ENCODE measurements at places on chromosomes 3 and 15.

DNA sequence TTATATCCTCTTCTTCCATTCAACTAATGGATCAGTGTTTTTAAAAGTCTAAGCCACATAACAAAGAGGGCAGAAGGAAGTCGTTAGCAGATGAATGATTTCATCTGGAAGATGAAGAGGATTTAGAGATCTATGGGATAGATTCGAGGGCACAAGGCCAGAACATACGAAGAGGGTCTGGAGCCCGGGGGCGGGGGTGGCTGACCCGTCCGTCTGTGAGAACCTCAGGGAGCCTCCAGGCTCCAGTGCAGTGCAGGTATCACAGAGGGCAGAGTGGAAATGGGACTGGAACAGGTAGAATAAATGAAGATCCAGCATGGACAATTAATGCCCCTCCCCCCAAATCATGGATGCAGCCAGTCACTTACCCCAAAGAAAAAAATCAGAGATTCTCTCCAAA is 1.5 kb upstream of the GOLGA8B start:
- no peak for DNase-seq

GRCh38 chr3:148158210-148158609 is 539.5 kb upstream of the AGTR1 start:
- DNase-seq: no peak

GRCh38 chr15:85646538-85647091 is 148.1 kb downstream of the KLHL25 start:
- DNase-seq: no peak

- no peak for DNase-seq
Measured at GRCh38 chr3:171846597-171846996, 3.4 kb downstream of the TMEM212 start.

DNA sequence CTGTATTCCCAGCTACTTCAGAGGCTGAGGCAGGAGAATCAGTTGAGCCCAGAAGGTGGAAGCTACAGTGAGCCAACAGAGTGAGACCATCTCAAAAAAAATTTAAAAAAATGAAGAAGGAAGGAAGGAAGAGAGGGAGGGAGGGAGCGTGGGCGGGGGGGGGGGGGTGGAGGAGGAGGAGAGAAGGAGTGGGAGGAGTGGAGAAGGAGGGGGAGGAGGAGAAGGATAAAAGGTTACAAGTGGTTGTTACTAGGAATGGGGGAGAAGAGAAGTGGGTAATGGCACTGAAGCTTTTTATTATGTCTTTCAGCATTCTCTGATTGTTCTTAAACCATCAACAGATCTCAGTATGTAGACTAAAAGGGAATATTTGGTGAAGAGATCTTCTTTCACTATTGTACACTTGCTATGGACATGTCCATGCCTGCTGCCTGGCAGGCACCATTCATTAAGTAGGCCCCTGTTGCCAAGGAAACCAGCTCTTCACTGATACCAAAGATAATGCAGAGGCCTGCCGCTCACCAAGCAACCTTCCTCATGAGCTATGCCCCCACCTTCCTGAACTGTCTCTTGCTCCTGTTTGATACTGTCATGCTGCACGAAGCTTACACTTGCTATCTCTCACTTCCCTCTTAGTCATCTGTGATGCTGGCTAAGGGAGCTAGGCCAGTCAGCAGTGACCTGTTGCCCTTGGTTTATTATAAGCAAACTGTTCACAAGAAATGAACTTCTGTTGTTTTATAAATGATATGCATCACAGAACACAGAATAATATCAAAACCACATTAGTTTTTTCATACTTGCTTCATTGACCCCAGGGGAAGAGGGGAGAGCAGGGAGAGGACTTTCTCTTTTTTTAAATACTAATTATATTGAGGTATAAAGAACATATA is 23.1 kb downstream of the EPM2AIP1 start:
- DNase-seq: peak; percentile 97

GRCh38 chr3:5411786-5412185 is 224.3 kb downstream of the EDEM1 start:
- DNase-seq: no peak

- no peak for DNase-seq
Measured at GRCh38 chr3:138245026-138245425, 57.9 kb downstream of the ARMC8 start.

DNA sequence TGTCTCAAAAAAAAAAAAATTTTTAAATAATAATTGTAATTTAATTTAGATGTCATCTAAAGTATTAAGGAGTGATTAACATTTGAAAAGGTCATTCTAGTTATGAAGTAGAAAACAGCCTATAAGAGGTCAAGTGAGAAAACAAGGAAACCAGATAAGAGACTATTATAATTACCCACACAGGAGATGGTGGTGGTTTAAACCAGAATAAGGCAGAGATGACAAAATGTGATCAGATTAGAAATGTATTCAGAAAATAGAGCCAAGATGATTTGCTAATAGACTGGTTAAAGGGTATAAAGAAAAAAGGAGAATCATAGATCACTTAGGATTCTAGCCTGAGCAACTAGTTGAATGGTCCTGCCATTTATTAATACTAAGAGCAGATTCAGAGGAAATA is 11.2 kb downstream of the HERC1 start:
- DNase-seq: no peak

DNA sequence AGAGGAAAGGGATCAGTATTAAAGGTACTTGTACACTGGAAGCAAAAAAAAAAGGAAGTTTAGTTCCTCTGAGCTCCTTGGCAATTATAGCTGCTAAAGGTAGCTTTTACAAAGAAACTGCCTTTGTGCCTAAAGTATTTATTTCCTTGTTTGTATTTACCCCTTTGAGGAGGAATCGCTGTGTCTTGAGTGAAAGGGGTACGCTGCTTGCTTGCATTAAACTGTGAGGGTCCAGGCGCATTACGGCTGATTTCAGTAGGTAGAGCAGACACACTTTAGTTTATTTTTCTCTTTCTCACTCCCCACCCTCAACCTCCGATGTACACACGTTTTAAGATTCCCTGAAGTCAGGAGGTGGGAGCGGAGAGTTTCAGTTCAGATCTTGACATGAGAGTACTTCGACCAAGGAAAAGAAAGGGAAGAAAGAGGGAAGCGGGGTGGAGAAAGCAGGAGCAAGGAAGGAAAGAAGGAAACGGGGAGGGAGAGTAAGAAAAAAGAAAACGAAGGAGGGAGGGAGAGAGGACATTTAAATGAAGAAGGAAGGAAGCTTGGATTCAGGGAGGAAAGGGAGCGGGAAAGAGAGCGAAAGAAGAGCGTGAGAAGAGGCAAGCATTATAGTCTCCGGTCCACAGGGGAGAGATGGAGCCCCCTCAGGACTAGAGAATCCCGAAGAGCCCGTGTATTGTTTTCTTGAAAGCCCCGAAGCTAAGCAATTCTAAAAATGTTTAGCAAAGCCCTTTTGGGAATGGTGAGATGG is 1.2 kb upstream of the MME start:
- no peak for DNase-seq

- DNase-seq: peak; percentile 42
Measured at GRCh38 chr3:53806182-53807116, 39.8 kb downstream of the CHDH start.

DNA sequence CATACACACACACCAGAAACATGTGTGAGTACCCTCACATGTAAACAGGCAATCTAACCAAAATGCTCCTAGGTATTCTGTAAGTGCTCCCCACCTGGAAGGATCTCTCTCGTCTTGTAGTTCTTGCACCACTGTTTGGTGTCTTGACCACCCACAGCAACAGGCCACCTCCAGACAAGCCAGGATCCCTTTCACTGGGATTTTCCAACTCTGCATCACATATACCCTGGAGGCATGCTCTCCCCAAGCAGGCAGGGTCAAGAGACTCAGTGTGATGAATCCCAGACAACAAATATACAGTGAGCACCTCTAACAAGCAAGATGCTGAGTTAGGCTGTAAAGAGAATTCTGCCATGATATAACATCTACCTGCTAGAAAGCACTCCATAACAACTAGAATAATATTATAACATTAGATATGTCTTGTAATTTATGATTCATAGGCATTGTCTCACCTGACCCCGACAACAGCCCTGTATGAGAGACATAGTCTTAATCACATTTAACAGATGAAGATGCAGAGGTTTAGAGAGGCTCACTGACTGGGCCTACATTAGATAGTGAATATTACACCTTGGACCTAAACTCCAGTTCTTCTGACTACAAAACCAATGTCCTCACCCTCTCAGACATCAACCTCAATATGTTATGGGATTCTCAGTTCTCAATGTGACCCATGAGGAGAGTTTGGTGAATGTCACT is 76.5 kb upstream of the BCL6 start:
- DNase-seq: peak; percentile 84

DNA sequence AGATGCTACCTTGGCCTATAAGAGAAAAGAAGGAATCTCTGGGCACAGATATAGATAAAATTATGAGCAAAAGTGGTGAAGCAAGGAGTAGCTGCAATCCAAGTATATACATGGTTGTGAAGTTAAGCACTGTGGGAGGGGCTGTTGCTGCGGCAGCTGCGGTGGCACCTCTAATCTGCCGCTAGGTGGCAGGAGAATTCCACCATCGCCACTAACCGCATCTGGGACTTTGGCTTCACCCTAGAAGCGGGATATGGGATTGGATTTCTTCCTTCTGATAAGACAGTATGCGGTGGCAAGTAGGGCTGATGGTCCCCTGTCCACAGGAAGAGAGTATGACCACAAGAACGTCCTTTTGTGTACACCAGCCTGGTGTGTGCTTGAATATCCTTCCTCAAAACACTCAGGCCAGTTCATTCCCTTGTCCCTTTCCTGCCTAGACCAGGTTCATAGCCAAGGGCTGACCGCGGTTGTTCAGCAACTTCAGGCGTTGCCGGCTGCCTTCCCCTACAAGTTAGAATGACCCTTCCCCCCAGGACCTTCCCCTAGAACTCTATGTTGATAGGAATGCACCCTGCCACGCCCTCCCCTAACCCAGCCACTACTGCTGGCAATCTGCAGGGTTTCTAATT is 5.1 kb downstream of the MAGEL2 start:
- DNase-seq: peak; percentile 75

GRCh38 chr3:43153216-43154083 is 47.6 kb upstream of the POMGNT2 start:
- no peak for DNase-seq

DNA sequence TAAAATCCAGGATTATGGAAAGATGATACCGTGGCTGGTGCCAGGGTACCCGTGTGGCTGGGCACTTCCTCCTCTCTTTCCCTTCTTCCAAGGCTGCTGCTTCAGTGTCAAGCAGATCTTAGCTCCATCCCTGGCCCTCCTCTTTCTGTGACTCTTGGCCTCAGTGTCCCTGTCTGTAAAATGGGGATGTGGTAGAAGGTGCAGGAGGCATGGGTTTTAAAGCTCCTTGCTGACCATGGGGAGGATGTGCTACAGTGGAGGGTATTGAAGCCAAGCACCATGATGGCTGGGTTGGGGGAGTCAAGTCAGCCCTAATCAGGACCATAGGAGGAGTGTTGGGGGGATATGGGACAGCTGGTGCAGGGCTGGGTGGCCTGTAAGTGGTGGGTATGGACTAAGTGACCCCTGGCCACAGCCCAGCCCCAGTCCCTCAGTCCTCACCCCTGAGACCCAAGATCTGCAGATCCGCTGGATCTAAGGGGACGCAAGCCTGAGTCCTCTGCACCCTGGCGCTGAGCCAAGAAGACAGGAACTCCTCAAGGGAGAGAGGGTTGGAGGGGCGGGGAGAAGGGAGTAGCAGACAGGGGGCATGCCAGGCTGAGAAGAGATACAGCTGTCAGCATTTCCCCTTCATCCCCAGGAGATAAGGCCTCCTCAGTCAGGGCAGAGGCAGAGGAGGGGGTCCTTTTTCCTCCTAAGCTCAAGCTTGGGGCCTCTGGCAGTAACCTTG is 12.0 kb downstream of the PTH1R start:
- no peak for DNase-seq

- no peak for DNase-seq
Measured at GRCh38 chr3:11479221-11479620, 164.5 kb downstream of the VGLL4 start.

- DNase-seq: no peak
Measured at GRCh38 chr3:129259612-129260477, 10.4 kb downstream of the COPG1 start.

DNA sequence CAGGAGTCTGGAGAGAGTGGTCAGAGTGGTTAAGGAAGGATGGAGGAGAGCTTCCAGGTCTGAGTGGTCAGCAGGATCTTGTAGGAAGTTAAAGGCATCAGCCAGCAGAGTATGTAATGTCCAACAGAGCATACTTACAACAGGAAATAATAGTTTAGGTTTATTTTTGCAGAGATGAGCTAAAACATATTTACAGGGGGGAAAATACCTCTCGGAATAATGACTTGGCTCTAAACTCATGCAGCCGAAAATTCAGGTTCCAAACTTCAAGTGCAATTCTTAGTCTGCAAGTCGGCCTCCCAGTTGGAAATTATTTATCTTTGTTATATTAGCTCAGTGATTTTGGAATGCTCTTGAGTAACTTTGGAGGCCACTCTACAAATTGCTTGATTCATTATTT is 385.0 kb upstream of the C2CD4B start:
- no peak for DNase-seq

- DNase-seq: no peak
Measured at GRCh38 chr3:14007006-14007405, 117.7 kb downstream of the CHCHD4 start.

DNA sequence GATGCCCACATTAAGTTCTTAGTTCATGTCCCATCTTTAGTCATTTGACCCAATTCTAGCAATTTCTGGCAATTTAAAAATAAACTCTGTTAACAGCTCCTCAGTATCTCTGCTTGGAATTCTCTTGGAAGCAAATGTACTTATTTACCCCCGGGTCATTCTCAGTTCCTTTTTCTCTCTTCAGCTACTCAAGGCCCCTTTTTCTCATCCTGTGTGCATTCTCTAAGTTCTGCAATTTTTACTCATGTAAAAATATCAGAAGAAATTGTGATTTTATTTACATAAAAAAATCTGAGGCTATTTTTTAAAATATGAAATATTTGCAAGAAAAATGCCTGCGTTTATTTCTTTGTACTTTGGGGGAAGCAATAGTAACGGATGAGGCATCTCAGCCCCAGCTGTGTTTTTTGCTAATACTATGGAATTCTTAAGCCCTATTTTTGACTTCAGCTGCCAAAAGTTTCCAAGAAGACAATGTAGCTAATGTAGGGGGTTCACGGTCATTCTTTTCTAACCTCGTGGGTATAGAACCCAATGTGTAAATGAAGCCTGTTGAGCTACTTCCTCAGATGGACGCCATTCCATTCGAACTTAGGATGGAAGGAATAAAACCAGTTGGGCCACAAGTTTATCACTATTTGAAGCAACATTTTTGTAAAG is 20.0 kb downstream of the CERS3 start:
- no peak for DNase-seq

GRCh38 chr15:56832125-56832524 is 86.3 kb upstream of the TCF12 start:
- no peak for DNase-seq

GRCh38 chr15:64751464-64751863 is 23.9 kb downstream of the RBPMS2 start:
- DNase-seq: peak; percentile 83

- DNase-seq: no peak
Measured at GRCh38 chr3:34300621-34301020, 502.2 kb downstream of the PDCD6IP start.

DNA sequence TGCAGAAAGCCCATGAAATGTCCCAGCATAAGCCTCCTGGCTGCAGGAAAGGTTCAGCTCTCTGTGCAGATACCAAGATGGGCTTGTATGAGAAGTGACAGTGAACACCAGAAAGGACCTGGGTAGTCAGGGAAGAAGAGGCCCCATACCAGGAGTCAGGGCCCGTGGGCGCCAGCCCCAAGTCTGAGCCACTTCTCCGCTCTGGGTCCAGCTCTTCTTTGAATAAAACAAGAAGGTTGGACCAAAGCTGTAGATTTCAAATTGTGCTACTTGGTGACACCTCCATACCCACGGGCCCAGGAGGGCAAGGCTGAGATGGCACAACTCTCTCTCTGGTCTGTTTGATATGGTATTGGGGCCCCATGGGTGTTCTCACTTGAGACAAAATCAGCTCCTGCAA is 261.5 kb downstream of the UACA start:
- DNase-seq: no peak

GRCh38 chr3:157533298-157534070 is 30.3 kb upstream of the VEPH1 start:
- no peak for DNase-seq
